ENCODE measurements at places on chromosomes 6 and 20. TPM values are rescaled to one million over a fixed set of nuclear protein-coding genes. Genes with fewer than 3 reads are reported as not detected.
A peak's percentile ranks its signal among the peaks of the same experiment; 100 is the strongest.

DNA sequence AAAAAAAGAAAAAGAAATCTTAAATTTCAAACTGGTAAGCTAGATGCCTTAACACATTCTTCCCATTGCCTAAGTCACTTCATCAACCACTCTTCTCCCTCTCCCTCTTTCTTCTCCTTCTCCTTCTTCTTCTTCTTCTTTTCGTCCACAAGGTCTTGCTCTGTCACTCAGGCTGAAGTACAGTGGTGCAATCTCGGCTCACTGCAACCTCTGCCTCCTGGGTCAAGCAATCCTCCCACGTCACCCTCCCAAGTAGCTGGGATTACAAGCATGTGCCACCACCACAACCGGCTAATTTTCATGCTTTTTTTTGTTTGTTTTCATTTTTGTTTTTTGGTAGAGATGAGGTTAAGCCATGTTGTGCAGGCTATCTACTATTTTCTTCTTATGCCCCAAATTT lies 60.2 kb downstream of the GPR63 start:
- DNase-seq, result no peak

GRCh38 chr6:106315765-106316374 lies 9.7 kb downstream of the ATG5 start:
- DNase-seq, result no peak

DNA sequence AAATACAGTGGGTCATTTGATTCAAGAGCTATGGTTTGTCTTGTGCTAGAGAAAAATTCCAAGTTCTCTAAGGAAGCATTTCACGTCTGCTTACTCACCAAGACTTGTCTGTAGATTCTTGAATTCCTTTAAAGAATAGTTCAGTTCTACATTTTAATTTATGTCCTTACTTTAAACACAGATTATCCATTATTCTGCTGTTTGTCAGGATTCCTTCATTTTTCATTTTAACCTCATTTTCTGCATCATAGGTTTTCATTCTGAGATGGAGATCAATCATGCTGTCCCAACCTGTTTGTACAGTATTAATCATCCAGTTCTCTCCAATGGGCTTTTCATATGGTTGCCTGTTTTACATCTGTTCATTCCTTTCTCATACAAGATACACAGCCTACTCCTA lies 24.5 kb upstream of the POPDC3 start:
- peak; percentile 58 for DNase-seq

DNA sequence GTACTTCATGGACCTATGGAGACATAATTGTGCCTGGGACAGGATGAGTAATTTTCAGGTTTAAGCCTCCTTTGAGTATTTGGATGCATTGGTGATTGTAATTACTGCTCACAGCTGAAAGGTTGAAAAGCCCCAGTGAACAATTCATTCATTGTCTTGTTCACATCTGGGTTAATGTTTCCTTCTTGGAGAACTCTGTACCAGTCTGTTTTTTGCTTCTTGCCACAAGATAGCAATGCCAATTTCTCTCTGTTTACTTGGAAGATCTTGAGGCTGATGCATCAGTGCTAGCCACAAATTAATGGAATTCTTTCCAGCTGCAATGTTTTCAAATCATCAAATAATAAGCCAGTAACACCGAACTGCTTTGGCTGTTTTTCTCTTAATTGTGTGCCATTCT lies 207.8 kb downstream of the BMP2 start:
- DNase-seq, result no peak

RNF182 gene
- 2.3 TPM for total RNA-seq

KHDC1L gene
- total RNA-seq, result not detected

- peak; percentile 36 for DNase-seq
Measured at GRCh38 chr20:31945785-31946184, 6.1 kb downstream of the PDRG1 start.

C2 gene
- 1.3 TPM for total RNA-seq

DNA sequence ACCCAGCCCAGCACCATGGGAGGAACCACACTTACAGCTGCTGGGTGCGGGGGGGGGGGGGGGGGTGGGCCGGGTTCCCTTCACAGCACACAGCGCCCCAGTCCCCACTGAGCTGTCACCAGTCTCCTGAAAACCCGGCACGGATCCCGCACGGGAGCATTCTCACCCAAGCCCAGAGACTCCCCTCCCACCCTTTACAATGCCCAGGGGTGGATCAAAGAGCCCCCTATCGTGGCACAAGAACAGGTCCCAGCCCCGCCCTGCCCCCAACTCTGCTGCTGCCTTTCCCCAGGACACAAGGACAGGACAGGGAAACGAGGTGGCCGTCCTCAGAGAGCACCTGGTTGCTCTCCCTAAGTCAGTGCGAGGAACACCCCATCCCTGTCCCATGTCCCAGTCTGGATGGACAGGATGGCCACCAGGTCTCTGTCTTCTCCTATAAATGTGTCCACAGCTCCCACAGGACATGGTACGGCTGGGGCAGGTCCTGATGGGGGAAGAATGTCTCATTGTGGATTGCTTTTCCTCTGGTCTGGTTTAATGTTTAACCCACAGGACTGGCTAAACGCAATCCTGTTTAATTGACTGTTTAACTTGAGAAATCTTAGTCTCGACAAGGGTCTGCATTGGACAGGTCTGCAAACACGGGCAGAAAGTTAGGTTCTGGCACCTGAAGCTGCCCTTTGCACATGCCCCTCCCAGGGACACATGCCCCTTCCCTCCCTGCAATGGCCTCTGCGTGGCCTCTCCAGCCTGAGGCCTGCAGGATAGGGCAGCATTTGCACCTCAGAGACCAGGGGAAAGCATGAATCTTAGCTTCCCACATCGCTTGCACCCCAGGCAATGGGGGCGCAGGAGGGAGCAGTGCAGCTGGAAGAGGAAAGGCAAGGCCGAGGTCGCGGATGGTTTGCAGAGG lies 45.3 kb downstream of the DACT2 start:
- DNase-seq, result no peak

DNA sequence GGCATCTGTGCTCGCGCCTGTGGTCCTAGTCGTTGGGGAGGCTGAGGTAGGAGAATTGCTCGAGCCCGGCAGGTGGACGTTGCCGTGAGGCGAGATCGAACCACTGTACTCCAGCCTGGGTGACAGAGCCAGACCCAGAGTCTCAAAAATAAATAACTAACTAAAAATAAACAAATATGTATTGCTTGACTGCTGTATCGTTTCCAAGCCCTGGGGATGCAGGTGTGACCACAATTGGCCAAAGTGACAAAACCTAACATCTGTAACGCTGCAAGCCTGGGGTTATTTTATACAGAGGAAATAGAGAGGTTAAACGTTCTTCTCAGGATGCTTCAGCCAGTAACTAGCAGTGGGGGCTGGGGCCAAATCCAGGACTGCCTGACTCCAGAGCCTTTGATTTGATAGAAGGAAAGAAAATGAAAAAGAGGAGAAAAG lies 1.9 kb upstream of the SRSF3 start:
- DNase-seq, result no peak

GRCh38 chr20:924639-925038 lies 8.5 kb upstream of the ANGPT4 start:
- no peak for DNase-seq

HRH3 gene
- total RNA-seq, result not detected

DNA sequence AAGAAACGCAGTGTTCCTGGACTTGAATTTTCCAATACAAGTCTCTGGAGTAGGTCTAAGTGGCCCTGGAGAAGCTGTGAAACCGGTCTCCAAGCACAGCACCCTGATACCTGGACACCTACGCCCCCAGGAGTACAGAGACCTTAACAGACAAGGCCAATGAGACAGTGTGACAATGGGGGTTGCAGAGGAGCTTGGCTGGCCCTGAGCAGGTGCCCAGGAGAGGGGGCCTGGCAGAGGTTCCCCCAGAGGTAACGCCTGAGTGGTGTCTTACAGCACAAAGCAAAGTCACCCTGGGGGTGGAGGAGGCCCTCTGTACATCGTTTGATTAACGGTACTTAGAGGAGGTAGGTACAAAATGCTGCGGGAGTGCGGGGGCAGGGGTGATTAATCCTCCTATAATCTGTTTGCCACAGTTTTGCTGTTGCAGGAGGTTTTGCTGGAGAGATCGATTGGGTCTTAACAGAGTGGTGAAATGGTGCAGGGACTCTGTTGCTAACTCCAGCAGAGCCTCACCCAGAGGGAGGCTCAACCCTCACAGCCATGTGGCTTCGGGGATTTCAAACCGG lies 37.3 kb upstream of the APCDD1L start:
- DNase-seq, result no peak

All from GM23248 (cell line).